ENCODE measurements at places on chromosomes 4 and X. TPM values are rescaled to one million over a fixed set of nuclear protein-coding genes. Genes with fewer than 3 reads are reported as not detected.

- DNase-seq, result no peak
Observed at GRCh38 chr4:32840461-32841189, 2120.5 kb downstream of the PCDH7 start.

Gene SPARCL1
- 118 TPM for total RNA-seq

Gene MGARP
- not detected for total RNA-seq

GRCh38 chr4:15322006-15322405 lies 105.8 kb upstream of the C1QTNF7 start:
- DNase-seq, result peak; percentile 11

GRCh38 chrX:12582649-12583048 lies 208.6 kb upstream of the PRPS2 start:
- no peak for DNase-seq

Gene UCHL1
- total RNA-seq, result 12.2 TPM

DNA sequence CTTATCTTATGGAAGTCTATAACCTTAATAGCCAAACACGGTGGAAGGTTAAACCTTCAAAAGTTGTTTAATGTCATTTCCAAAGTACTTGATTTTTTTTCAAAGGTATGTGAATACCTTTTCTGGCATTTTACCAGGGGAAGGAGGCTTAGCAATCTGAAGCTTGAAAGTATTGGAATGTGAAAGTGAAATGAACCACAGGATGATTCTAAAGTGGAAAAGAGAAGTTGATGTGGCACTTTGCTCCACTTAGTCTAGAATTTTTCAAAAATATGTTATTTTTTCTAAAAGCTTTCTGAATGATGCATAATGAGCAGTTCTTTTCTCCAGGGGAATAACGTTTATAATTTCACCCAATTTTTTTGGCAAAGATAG lies 19.2 kb downstream of the PI4K2B start:
- DNase-seq, result no peak

GRCh38 chr4:147371661-147372060 lies 109.2 kb upstream of the EDNRA start:
- DNase-seq, result no peak

Gene CBLL2
- not detected for total RNA-seq

Gene GAGE10
- total RNA-seq, result not detected

DNA sequence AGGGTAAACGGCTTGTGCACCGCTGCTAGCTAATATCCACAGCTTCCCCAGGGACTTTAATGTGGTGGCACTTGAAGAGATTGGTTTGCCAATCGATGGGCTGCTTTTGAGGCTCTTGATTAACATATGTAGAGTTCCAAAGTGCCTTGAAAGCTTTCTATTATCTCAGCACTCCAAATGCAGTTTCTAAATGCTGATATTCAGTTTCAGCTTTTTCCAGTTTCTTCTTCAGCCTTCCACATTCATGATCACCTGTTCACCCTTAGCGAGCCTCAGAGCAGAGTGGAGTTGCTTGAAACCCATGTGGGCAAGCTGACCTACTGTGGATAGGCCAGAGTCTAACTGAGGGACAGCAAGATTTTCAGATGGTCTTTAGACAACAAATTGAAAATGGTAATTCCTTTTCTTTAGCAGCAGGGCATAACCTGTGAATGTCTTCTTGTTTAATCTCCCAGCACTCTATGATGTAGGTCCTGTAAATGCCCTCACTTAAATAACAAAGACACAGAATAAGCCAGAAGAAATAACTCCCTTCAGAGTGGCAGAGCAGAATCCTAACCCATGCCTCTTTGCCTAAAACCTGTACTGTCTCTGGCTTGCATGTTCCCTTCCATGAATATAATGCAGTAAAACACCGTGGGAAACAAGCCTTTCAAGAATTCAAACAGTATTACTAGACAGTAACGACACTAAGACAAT lies 99.8 kb downstream of the TSPAN5 start:
- no peak for DNase-seq

DNA sequence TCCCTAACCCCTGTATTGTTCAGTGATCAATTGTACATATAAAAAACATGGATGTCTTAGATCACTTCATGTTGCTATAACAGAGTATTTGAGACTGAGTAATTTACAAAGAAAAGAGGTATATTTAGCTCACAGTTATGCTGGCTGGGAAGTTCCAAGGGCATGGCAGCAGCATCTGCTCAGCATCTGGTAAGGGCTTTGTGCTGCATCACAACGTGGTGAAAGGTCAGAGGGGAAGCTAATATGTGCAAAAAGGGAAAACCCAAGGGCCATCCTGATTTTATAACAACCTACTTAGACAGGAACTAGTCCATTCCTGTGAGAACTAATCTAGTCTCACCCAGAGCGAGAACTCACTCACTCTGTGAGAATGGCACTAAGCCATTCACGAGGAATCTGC lies 128.2 kb upstream of the OTUD4 start:
- DNase-seq, result peak; percentile 49

- DNase-seq, result no peak
Observed at GRCh38 chr4:153402366-153402765, 57.9 kb downstream of the MND1 start.

GRCh38 chrX:100658941-100659381 lies 15.0 kb downstream of the SRPX2 start:
- peak; percentile 49 for DNase-seq

DNA sequence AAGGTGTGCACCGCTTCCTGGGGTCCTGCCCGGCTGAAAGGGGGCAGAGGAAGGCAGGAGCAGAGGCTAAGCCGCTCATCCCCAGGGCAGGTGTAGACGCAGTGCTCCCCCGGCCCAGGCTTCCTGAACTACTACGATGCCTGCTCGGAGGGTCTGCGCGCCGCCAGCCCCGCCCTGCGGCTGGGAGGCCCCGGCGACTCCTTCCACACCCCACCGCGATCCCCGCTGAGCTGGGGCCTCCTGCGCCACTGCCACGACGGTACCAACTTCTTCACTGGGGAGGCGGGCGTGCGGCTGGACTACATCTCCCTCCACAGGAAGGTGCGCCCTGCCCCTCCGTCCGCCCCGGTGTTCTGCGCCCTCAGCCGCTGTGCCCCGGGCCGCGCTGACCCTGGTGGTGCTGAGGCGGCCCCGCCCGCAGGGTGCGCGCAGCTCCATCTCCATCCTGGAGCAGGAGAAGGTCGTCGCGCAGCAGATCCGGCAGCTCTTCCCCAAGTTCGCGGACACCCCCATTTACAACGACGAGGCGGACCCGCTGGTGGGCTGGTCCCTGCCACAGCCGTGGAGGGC lies 8.4 kb upstream of the SLC26A1 start:
- DNase-seq, result no peak

DNA sequence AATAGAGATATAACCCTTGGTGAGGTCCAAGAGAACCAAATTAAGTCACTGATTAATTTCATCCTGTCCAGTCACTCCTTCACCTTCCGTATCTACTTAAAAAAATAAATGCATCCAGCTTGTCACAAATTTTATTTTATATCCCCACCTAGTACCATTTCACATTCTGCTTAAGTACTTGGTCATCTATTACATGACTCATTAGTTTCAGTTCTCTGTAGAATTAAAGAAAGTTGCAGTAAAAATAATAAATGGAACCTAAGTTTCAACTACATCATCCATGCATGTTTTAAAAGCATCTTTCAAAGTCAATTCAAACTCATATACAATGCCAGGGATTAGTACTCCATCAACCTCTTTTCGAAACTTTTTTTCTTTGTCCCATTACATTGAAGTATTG lies 130.2 kb downstream of the SH2D1A start:
- no peak for DNase-seq

DNA sequence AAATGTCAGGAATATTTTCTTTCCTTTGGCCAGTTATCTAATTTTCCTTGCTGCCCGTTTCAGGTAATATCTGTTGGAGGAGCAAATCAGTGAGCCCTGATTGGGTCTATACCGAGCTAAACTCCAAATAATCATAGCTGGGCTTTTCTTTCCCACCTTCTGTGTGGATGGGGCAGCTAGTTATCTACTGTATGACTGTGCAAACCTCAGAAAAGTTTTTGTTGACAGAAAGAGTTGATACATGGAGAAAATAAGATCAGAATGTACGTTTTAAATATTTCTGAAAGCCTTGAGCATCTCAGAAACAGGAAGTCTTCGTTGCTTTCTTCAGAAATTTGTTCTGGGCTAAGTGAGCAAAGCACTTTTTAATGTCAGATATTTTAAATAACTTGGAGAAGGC lies 6.2 kb upstream of the CXCL5 start:
- DNase-seq, result no peak

- DNase-seq, result no peak
Observed at GRCh38 chr4:44765116-44765515, 38.8 kb upstream of the GNPDA2 start.

DNA sequence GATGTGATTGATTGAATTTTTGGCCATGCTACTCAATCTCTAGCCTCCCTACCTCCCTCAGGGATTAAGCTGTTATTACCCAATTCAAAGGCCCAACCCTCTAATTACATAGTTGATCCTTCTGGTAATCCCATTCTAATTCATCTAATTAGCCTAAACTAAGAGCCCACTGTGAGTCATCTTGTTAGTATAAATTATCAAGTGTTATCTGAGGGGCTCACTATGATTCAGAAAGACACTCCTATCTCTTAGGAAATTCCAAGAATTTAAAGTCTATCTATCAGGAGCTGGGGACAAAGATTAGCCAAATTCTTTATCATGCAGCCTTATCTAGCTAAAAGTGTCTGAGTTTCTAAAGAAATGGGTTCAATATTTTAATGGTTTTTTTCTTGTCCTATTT lies 32.9 kb upstream of the VEGFC start:
- no peak for DNase-seq

GRCh38 chr4:144115519-144115918 lies 25.0 kb downstream of the GYPA start:
- no peak for DNase-seq

DNA sequence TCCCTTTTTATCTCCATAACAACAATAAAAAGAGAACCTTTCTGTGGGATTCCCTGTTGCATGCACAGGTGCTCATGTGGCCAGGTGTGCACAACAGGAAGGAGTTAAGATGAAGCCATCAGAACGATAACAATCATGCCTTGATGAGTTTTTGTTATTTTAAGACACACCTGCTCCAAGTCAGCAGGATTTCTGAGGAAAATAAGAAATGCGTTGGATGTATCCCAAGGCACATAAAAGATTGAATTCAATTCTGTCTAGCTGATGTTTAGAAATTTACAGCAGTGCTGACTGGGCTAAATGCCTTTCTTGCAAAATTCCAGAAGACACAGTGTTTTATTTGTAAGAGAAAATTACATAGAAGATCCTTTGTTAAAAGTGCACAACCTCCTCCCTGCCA lies 1678.2 kb downstream of the ARAP2 start:
- DNase-seq, result no peak

GRCh38 chr4:152715076-152715475 lies 35.3 kb upstream of the TMEM154 start:
- no peak for DNase-seq

DNA sequence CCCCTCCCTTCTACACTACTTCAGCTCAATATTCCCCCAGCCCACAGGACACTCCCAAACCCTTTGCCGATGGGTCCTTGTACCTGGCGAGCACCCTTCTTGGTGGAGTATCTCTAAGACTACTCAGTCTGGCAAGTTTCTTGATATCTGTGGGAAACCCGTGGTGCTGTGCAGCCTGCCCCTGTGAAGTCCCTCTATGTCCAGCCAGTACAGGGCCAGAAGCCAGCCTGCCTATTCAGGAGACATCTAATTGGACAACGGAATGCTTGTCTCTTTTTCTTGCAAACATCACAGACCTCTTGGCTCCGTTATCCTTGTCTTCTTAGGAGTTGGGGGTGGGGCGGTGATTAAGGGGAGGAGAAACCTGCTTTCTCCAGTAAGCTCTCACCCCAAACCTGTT lies 3.7 kb upstream of the IGFBP7 start:
- DNase-seq, result no peak

Gene IL1RAPL2
- 1.8 TPM for total RNA-seq

- no peak for DNase-seq
Observed at GRCh38 chrX:44882635-44883034, 9.6 kb downstream of the KDM6A start.

Gene RS1
- not detected for total RNA-seq

Gene PAGE3
- not detected for total RNA-seq

DNA sequence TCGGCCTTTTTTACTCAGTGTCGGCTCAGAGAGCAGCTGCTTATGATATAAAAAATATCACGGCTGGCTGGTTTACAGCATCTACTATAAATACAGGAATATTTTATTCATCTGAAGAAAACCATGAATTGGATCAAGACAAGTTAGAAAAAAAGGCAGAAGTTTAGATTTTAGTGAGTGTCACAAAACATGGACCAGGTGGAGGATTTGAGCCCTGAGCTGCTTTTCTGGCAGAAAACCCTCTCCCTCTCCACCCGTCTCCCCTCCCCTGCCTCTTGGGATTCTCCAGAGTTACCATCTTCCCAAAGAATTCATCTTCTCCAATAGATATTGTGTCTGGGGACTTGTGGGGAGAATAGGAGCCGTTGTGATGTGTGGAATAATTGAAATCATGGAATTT lies 142.8 kb upstream of the RAI2 start:
- DNase-seq, result no peak

DNA sequence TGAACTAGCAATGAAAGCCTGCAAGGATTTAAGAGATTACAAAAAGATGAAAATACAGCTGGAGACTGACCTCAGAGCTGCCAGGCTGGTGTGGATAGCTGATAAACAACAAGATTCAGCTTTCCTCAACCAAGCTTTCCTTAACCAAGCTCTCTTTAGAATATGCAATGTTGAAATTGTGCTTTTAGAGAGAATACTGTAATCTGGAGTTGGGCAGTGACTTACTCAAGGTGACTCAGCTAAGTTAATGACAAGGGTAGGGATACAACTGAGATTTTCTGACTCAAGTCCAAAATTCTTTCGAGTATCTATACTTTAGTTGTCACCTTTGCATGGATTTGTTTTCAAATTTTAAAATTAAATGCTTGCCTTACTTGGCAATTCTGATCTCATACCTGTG lies 98.0 kb downstream of the AMMECR1 start:
- no peak for DNase-seq

Gene SH3D19
- 47.8 TPM for total RNA-seq

Gene EXOC1L
- not detected for total RNA-seq

Gene SMR3B
- not detected for total RNA-seq

Gene GLRA3
- total RNA-seq, result not detected

DNA sequence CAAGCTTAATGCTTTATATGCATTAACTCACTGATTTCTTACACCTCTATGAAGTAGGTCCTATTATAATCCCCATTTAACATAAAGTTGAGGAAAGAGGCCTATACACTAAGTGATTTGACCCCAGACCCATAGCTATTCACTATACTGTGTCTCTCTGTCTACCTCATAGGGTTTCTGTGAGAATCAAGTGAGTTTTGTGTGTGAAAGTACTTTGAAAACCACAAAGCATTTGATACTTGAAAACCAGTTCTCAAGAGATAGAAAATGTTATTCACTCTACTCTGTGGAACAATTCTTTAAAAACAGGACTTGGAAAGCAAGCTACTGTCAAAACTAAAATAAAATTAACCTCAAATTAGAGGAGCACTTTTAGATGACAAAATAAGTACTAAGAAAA lies 35.0 kb downstream of the SHROOM3 start:
- DNase-seq, result no peak

Gene SPANXB1
- total RNA-seq, result not detected

GRCh38 chr4:170229006-170229405 lies 139.2 kb upstream of the AADAT start:
- no peak for DNase-seq

Gene DUX4
- total RNA-seq, result not detected

GRCh38 chr4:140151699-140152012 lies 2.3 kb downstream of the MAML3 start:
- peak; percentile 84 for DNase-seq

- no peak for DNase-seq
Observed at GRCh38 chr4:177448850-177449249, 6.6 kb upstream of the AGA start.

Gene CLRN2
- total RNA-seq, result not detected
